GM04503 (cell line): ENCODE measurements at places on chromosomes 12 and 14.
A peak's percentile ranks its signal among the peaks of the same experiment; 100 is the strongest.

GRCh38 chr12:40144023-40144422, 38.1 kb upstream of the SLC2A13 start:
- DNase-seq: no peak

DNA sequence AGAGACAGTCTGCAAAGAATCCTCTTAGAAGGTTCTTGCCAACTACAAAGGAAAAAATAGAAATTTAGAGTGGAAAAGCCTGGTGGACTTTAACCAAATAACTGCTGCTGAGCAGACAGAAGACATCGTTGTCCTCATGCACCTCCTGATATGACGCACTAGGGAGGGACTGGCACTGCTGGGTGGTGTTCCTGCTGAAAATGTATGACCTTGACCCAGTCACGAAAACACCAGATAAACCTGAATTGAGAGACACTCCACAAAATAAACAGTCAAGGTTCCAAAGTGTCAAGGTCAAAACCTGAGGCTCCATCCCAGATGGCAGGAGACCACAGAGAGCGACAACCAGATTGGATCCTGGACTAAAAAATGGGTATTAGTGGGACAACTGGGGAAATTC, 61.9 kb downstream of the CHGA start:
- no peak for DNase-seq

DNA sequence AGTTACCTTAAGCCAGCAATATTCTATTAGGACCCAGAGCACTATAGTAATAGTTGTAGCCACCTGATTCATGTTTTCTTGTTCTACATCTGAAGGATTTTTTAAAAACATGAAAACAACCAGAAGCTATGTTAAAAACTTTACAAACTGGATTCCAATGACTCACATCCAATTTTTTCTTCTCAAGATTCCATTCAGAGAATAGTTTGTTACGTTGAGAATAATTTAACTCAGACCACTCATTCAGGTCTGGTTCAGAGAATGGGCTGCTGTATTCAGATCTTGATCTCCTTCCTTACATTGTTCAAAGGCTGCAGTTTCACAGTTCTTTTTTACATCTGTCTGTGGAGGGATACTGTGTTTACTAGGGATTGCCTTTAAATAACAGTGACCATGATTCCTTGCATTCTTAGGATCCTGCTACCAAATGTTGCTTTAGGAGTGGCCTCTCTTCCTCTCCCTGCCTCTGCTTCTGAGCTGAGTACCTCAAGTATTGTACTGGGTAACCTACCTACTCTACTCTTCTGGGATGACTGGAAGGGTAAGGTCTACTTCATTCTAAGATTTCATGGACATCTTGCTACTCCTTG, 448.0 kb upstream of the FBXO33 start:
- no peak for DNase-seq

DNA sequence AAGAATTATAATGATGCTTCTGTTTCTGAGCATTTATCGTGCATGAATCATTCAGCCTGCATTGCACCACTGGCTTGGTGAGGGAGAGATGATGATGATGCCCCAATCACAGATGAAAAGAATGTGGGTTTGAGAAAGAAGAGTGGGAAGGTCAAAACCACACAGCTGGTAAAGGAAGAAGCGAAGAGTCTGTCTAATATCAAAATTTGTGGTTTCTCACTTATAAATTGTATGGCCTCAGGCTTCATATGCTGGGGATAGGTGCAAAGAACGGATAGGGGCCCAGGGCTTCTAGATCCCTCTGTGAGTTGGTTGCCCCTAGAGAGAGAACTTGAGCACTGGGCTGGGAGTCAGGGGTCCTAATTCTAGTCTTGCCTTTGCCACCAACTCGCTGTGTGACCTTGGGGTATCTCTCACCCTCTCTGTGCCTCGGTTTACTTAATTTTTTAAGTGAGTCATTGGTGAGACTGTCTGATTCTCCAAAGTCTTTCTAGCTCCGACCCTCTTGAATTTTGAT, 2.2 kb downstream of the OASL start:
- DNase-seq: peak; percentile 67

GRCh38 chr14:89276424-89276975, 140.5 kb downstream of the FOXN3 start:
- DNase-seq: no peak

DNA sequence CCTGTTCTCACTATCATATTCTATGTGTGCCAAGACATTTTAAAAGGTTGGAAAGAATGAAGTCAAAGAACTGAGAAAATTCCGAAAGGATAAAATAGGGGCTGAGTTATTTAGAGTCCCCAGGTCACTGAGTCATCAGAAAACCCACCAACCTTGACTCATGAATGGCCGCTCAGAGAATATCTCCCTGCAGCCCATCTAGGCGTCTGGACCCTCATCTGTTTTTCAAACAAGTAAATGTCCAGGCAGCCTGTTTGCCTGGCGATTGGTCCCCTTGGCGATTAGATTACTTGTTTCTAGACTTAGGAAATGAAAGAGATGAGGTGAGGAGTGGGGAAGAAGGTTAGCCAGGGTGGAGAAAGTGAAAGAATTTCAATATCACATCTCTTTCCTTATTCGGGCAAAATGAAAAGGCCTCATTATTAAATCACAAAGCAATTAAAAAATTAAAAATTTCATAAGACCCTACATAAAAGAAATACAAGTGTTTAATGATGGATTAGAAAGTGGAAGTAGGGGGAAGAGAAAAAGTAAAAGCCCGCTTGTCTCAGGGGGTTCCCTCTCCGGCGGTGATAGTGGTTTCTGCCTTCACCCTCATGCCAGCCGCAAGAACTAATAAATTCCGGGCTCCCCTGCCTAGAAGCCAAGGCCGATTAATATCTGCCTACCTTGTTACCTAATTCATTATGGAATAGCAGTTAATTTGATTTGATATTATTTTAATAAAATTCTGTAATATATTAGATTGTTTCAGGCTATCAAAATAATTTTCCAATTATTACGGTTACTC, 415.9 kb downstream of the BCL11B start:
- DNase-seq: no peak

DNA sequence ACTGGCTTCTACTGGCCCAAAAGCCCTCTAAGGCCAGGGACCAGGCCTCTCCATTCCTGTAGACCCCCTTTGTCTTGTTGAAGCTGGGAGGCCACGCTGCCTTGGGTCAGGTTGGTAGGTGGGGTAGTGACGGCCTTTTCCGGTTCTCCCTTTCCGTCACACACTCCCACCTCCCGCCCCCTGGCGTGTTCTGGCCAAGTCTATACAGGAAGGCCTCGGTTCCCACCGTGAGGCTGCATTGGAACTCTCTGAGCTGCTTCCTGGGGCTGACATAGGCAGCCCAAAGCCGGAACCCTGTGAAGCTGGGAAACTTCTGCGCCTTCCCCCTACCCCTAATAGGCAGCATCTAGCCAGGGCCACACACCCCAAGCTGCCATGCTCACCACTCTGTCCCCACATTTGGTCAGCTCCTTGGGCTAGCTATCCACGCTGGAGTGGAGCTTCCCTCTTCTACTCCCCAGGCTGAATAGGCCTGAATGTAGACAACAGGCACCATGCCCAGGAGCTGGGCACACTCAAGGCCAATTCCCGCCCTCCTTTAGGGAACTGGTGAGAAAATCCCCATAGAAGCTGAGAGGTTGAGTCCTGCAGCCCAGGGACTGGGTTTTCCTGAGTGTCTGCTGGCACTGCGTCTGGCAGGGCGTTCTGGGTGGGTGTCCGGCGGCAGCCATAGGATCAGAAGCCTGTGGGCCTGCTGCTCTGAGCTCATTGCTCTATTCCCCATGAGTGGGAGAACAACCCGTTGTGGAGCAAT, 35.7 kb downstream of the RIN3 start:
- DNase-seq: no peak

DNA sequence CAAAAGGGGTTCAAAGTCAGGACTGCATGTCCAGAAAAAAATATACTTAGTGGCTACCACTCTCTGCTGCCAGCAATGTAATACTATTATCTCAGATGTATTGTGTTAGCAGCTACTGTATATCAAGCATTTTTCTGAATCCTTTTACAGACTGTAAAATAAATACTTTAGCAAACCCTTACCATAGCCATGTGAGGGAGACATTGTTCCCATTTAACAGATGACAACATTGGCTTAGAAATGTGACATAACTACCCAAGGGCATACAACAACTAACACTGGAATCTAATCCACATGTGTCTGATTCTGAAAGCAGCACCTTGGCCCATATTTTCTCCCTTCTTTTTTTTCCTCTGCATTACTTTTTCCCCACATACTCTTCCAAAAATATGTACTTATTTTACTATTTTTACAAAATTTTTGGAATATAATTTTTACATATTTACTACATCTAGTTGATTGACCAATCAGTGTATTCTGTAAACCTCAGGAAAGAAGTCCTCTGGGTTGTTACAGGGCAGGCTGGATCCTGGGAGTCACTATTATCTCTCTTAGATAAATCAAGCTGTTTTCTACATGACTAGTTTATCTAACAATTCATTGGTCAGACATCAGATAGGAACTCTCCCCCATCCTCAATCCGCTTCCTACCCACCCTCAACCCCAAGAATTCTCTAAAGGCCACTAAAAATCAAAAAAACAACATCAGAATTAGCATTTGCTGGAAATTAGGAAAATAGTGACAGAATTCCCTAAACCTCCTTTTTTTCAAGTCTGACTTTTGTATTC, 154.1 kb downstream of the BTG1 start:
- DNase-seq: no peak

- no peak for DNase-seq
Observed at GRCh38 chr12:53381731-53382630, 2.0 kb downstream of the SP1 start.
